Stimulated activated CD4-positive, alpha-beta T cell treated with anti-CD3 and anti-CD28 coated beads, Interleukin-4, amount 100 ng/mL, for 48 hours (primary cell): ENCODE measurements at places on chromosomes 2 and 18.

- no peak for DNase-seq
Measured at GRCh38 chr2:127864877-127865276, 6.9 kb upstream of the POLR2D start.

GRCh38 chr2:232473467-232473890 lies 14.2 kb downstream of the ECEL1 start:
- DNase-seq: no peak

DNA sequence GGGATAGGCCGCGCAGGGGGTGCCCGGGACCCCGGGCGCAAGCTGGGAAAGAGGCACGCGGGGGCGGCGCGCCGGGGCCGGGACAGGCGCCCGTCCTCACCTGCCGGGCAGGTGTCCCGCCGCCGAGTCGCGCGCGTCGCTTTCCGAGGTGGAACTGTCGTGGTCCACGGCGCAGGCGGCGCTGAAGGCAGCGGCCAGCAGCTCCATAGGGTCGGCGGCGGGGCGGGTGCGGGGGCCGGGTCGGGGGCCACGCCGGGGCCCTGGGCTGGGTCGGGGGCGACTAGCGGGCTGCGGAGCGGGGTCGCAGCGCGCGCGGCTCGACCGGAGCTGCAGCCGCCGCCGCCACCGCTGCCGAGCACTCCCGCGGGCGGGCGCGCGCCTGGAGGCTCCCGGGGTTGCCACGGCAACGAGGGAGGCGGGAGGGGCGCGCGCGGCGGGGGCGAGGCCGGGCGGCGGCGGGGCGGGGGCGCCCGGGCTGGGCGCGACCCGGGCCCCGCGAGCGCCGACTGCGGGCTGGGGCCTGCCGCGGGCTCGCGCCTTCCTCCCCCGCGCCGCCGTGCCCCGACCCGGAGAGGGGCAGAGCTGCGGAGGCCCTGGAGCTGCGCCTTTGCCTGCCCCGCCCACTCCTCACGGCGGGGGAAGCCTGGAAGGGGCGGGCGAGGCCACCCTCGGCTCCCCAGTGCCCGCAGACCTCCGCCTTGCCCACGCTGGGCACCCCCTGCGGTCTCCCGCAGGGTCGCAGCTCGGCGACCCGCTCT lies 57.9 kb downstream of the SNORC start:
- no peak for DNase-seq

DNA sequence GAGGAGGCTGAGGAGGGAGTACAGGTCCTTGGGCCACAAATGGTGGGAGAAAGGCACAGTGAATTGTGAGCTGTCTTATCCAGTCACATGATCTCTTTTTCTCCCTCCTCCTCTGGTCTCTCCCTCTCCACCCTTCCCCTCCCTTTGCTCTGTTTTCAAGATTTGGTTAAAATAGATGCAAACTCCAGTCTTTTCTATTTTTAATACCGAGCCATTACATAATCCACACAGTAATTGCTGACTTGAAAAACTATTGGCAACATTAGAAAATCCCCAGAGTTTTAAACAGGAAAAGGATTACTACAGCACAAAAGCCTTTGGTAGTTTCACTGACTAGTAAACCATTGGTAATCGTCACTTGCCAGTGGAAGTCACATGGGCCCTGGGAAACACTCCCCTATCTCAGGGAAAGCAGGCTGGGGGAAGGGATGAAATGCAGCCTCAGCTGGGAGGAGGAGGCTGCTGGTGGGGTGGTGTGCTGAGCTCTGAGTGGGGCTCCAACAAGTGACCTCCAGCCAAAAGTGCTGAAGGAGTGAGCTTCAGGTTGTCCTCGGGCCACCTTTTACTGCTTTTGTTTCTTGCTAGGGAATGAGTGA lies 57.4 kb upstream of the PCBP1 start:
- DNase-seq: no peak

- DNase-seq: no peak
Measured at GRCh38 chr2:30346471-30347169, 100.4 kb upstream of the LCLAT1 start.

DNA sequence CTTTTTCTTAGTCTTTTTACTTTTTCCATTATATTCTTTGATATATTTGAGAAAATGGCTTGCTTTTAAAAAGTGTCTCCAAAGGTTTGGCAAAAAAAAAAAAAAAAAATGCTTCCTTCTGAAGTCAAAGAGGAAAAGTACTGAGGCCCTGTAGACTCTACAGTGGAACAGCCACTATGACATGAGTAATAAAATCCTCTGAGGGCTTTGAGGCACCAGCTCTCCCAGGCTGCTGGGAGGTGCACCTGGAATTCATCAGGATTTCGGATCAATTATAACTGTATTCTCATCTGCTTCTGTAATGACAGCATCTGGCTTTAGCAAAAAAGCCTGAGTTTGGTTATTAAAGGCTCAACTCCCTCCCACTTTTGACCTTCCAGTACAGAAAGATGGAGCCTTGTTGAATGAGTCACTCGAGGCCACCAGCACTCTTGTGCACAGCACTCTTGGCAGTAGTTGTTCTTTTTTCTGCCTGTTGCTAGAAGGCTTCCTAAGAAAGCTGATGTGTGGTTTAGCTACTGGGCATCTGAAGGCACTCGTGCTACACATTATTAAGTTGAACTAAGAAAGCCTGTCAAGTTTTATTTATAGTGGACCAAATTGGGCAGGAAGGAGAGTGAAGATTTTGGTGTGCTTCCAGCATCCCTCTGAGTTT lies 131.3 kb downstream of the PRPF40A start:
- DNase-seq: no peak

DNA sequence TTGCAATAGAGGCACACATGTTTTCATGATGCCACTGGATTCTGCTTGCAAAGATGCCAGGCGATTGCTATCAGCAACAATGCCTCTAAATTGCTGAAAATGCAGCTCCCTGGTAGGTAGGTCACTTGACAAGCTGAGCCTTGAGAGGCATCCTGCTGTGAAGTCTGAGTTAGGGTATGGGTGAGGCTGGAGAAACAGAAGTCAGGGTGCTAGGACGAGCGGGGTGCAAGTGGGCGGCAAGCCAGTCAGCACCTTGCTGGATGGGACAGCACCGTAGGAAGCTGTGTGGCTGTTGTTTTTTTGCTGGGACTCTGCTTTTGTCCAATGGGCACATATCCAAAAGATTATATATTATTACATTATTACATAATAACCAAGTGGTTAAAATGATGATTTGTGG lies 10.5 kb upstream of the CLIP4 start:
- DNase-seq: no peak

GRCh38 chr2:73993376-73993775 lies 8.7 kb downstream of the TET3 start:
- no peak for DNase-seq

DNA sequence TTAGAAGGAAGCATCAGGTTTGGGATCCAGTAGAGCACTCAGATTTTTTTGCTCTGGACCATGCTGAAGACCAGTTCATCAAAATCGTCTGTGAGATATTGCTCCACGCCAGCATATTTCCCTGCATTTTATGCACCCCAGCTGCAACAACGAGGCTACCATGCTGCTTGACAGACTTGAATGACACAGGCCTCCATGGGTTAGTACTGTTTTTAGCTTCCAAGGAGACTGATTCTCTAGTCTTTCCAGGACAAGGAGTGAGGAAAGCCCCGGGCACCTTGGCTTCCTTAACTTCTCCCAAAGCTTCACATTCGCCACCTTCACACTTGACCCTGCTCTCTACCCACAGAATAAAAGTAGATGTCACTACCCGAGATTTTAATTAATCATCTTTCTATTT lies 17.5 kb downstream of the BOD1L2 start:
- no peak for DNase-seq

- DNase-seq: no peak
Measured at GRCh38 chr2:239433777-239434403, 33.1 kb upstream of the HDAC4 start.

GRCh38 chr2:233354971-233355574 lies 779 bp downstream of the DGKD start:
- DNase-seq: no peak

- no peak for DNase-seq
Measured at GRCh38 chr2:23200787-23201114, 184.2 kb upstream of the KLHL29 start.

- no peak for DNase-seq
Measured at GRCh38 chr2:22867973-22868372, 517.0 kb upstream of the KLHL29 start.

DNA sequence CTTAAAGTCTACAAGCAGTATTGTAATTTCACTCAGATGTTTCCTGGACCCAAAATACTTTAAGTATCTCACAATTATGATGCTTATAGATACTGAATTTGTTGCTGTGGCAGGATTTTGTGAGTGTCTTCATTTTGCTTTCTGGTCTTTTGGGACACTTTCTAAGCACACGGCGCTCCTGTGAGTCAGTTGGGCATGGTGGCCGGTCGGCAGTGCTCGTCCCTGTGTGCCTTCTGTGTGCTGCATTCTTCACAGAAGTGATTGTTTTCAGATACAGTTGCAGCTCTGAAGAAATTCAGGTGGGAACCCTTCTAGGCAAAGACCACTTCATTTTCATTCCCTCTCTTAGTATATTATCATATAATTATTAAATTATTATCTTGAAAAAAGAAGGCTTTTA lies 273.3 kb downstream of the ZNF407 start:
- DNase-seq: no peak

- no peak for DNase-seq
Measured at GRCh38 chr18:73232933-73233332, 365.1 kb upstream of the NETO1 start.

GRCh38 chr18:10210057-10210633 lies 244.3 kb upstream of the APCDD1 start:
- no peak for DNase-seq

GRCh38 chr2:229611360-229611759 lies 103.0 kb downstream of the DNER start:
- DNase-seq: no peak

DNA sequence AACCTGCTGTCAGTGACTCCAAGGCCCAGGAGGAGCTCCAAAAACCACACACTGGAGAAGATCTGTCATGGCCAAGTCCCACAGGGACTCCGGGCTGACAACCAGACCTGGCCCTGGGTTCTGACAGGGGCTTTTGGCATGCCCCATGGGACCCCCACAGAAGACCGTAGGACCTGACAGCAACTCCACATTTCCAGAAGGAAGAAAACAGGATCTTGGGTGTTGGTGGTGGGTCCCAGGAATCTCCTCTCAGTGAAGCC lies 275.9 kb upstream of the HS6ST1 start:
- DNase-seq: no peak

DNA sequence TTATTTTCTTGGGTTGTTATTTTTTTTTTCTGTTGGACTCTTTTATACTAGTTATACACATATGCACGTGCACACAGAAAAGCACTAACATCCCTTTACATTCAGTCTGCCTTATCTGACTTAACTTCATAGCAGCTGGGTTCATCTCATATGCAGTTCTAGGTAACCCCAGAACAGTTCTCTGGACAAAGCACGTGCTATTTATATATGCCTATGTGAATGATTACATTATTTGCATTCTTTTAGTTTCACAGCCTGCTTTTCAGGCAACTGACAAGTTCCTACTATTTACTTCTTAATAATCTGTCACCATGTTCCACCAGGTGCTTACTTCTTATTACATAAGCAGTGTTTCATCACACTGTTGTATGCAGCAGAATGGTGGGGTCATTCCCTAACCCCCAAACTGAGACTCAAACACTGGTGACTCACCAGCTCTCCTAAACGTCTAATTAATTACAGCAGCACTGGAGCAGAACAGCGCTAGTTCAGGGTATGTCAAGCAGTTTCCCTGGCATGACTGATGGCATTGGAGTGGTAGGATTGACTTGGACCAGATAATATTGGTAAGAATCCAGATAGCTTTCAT lies 372.8 kb downstream of the CLIP4 start:
- no peak for DNase-seq

DNA sequence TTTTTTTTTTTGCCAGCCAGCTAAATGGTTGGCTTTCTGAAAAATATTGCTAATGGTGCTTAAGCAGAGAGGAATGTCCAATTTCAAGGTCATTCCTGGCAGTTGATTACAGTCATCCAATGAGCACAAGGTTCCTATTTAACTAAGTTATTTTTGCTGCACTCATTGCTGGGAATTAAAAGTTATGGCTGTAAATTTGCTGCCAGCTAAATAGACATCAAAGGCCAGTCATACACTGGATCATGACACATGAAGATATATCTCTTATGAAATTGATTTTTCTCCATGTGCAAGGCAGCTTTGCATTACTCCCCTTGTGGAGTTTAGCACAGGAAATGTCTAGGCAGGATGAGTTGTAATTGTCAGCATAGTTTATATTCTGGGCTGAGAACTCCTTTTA lies 1898.4 kb upstream of the CELF4 start:
- no peak for DNase-seq

DNA sequence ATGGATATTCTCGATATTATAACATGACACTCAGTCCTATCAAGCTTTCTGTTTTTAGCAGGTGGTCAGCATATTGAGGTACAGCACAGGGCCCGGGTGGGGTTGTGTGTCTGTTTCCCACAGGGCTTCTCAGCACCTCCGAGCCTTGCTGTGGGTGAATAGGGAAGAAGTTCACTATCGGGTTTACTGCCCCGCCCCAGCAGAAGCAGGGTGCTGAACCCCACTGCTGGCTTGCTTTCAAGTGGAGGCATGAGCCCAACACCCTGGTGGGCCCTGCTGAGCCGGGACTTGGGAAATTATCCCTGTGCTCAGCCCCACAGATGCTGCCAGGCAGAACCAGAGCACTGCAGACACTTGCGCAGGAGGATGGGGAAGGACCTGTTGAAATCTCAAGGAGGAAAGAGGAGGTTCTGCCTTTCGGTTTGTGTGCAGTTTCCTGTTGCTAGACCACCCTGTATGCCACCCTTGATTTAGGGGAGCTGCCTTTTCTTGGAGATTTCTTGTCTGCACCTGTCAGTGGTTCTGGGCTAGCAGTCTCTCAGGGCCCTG lies 270.3 kb upstream of the SALL3 start:
- no peak for DNase-seq

DNA sequence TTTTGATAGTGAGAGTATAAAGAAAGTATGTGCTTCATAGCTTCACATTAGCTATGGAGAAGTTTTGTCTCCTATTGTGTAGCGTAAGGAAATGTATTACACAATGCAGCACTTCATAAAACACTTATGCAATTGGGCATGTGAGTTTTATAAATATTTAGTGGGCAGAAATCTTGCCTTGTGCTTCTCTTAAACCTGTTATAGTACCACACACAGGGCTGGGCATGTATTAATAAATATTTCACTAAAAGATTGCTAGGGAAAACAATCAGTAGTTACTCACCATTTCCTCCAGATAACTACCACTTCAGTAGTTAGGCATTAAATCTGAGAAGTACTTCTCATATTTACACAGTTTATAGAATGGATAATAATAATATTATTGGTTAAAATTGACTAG lies 1080.8 kb upstream of the PIK3C3 start:
- DNase-seq: no peak

- DNase-seq: no peak
Measured at GRCh38 chr18:36676629-36677028, 152.2 kb downstream of the TPGS2 start.
